ENCODE measurements at places on chromosomes 1 and 21.

- no peak for DNase-seq
Observed at GRCh38 chr21:27569831-27570230, 602.9 kb upstream of the ADAMTS5 start.

- DNase-seq = no peak
Observed at GRCh38 chr21:38527737-38528136, 29.5 kb upstream of the ERG start.

GRCh38 chr1:209536843-209537242 is 46.7 kb upstream of the CAMK1G start:
- DNase-seq = no peak

DNA sequence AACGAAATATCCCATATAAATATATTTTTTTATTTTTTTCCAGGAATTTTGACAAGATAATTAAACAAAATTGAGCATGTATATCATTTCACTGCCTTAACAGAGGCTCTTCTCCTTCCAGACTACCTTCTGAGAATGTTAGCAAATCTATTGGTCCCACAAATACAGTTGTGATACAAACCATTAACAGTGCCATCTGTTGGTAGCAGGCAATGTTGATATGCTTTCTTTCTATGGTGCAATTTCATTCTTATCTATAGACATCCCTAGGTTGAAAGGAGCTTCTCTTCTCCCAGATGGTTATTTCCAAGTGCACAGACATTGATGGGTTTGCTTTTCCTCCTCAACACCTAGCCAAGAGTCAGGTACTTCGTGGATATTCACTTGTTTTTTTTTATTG is 303.6 kb downstream of the USH2A start:
- DNase-seq = no peak

DNA sequence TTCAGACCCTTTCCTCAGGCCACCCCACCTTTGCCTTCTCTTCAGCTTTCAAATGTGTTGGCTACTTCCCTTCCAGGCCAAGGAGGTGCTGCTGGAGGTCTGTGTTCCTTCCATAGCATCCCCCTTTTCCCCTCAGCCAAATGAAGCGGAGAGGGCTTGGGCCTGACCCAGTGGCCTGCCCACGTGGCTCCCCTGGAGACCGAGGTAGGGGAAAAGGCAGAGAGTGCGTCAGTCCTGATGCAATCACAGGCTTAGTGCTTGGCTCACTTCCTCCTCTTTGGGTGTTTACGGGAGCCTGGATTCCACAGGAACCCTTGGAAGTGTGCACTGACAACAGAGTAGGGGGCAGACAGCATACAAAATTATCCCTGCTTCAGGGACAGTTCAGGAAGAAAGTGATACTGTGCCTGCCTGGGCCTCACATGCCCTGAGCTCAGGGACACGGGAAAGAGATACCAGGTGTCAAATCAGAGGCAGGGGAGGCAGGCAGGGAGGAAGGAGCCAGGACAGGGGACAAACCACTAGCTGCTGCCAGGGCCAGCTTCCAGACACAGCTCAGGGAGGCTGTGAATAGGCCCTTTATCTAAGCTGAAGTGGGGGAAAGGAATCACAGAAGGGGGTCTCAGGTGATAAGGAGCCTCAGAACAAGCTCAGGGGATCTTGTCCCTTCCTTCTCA is 16.6 kb upstream of the PTP4A2 start:
- peak; percentile 98 for DNase-seq

DNA sequence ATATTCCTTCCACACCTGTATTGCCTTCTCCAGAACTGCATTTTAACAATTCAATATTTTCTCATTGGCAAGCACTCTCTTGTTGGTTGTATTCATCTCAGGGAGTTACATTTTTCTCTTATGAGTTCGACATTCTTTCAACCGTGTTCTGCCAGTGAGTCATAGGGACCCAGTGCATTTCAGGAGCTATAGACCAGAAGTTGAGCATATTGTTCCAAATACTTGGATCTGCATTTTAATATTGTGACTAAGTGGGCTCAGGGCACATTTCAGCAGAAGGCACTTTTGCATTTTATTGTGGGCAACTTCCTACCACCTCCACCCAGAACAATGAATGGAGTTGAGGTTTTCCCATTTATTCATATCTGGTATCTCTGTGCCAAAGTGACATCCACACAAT is 132.8 kb downstream of the TNFSF18 start:
- DNase-seq = peak; percentile 87

DNA sequence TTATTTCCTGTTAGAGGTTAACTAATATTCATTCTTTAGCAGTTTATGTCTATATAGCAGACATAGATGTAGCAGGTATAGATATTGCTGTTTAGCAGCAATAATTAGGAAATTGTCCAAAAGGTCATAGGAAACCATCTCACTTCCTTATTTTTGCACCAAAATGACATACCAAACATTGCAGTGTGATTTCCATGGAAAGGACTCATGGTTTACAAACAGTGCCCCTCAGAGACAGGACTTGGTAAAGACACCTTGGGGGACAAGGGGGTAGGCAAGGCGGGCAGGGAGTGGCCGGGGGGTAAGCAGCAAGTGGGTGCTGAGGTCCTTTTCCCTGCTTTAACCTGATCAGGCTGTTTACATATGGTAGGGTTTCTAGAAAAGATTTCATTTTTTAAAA is 30.5 kb downstream of the BATF3 start:
- DNase-seq = peak; percentile 24

- no peak for DNase-seq
Observed at GRCh38 chr1:23565776-23566175, 6.5 kb upstream of the ID3 start.

DNA sequence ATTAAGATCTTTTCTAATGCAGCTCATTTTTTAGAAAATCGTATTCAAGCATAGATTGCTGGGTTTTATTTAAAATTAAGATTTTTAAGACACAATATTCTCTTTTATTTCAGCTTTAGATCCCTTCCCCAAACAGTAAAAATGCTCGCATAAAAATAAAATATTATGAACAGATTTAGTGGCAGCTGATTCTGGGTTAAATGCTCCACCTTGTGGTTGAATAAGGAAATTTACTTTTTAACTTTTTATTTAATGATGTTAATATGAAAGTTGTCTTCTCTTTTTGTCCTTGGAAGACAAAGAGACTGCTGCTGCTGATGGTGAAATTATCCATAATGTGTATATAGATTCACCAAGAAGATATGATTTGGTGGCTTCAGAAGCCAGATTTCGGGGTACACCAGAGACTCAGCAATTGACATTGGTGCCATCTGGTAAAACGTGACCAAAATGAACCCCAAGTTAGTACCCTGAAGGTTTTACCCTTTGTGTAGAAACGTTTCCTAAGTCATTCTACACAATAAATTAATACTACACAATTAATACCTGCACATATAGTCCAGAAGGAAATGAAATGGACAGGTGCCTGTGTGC is 128.0 kb downstream of the ADAMTS1 start:
- DNase-seq = peak; percentile 6

GRCh38 chr1:117753652-117754051 is 147.8 kb downstream of the TENT5C start:
- DNase-seq = peak; percentile 60

DNA sequence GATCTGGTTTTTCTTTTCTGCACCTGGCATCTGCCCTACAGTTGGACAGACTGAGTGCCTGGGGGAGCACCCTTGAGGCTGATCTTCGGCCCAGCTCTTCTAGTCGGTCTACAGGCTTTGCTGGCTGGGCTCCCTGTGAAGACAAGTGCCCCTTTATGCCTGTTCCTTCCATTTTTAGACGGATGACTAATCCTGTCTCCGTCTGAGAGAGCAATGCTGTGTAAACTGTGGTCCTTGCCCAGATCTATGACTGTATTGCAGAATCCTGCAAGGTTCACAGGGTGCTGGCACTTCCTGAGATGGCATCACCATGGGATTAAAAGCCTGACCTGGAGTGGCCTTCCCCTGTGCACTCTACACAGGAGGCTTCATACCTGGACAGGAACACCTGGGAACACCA is 47.6 kb upstream of the SAMD13 start:
- peak; percentile 82 for DNase-seq

GRCh38 chr1:198856601-198857000 is 217.8 kb downstream of the PTPRC start:
- no peak for DNase-seq

- no peak for DNase-seq
Observed at GRCh38 chr21:22981819-22982218, 1983.6 kb downstream of the NCAM2 start.

- DNase-seq = no peak
Observed at GRCh38 chr1:3019007-3019515, 2.2 kb upstream of the ACTRT2 start.

All from fibroblast of gingiva (primary cell).